ENCODE measurements at places on chromosomes 11 and 22.

DNA sequence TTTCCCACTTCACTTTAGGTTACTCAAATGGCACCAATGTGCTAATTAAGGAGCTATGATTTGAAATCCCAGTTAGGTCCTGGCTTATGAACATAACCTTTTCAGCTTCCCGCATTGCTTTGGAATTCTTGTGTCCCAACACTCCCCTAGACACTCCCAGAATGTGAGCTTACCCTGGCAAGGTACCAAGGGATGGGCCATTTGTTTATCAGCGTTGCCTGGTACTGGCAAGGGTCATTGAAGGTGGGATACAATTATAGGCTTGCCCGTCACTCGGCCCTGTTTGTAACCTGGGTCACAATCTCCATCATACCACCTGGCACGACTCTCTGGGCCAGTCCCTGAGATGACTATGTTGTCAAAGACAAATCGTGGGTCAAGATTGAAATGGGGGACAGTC, 5.4 kb downstream of the CSRP3 start:
- no peak for DNase-seq

DNA sequence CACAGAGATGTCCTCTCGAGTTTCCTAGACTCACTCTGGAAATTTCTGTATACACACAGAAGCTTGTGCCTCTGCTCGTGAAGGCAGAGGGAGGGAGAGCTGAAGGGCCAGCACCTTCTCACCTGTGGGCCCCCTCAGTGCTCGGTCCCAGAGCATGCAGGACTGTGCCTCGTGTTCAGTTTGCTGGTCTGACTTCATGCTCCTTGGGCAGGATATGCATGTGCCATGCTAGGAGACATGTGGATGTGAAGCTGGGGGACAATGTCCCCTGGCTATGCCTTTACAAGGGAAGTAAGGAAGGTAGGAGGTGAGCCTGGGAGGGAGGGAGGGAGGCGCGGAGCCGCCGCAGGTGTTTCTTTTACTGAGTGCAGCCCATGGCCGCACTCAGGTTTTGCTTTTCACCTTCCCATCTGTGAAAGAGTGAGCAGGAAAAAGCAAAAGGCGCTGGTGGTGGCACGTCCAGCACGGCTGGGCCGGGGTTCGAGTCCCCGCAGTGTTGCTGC, 22.6 kb downstream of the NEAT1 start:
- no peak for DNase-seq

DNA sequence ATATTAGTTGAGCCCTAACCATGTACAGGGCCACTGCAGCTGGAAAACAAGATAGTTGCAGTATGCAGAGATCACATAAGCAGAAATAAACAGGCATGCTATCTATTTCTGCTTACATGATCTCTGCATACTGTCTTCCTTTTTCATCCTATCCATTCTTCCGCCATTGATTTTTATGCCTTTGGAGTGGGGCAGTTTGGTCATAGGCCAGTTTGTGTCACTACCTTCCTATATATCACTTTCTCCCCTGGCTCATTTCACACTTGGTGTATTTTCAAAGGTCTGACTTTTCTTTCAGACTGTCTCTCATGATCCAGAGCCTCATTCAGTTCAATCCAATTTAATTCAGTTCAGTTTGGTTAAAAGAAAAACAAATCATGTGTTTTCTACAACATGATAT, 829.6 kb downstream of the KCNA4 start:
- DNase-seq: no peak

- DNase-seq: peak; percentile 69
Measured at GRCh38 chr11:7551571-7551970, 37.8 kb downstream of the PPFIBP2 start.

- no peak for DNase-seq
Measured at GRCh38 chr11:10503777-10504480, 37.1 kb downstream of the RNF141 start.

DNA sequence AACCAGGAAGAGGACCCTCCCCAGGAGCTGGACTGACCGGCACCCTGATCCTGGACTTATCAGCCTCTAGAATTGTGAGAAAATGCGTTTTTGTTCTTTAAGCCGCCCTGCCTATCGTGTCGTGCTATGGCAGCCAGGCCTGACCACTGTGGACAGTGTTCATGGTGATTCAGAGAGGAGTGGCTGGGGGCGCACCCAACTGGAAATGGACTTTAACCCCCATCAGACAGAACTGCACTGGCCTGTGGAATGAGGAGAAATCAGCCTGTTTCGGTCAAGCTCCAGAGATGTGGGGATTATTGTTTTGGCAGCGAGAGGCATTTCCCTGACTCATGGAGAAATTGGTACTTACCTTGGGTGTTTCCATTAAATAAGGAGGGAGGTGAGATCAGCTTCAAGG, 1437.8 kb downstream of the BRD1 start:
- no peak for DNase-seq
